ENCODE measurements at places on chromosomes 4 and X. TPM values are rescaled to one million over a fixed set of nuclear protein-coding genes. Genes with fewer than 3 reads are reported as not detected.

GRCh38 chr4:6898763-6899162, 10.9 kb upstream of the TBC1D14 start:
- DNase-seq, result no peak

Gene ASB12
- not detected for total RNA-seq

Gene SMIM10L2A
- total RNA-seq, result not detected

Gene ASMTL
- 35.1 TPM for total RNA-seq

- no peak for DNase-seq
These were observed 6.7 kb downstream of the NUP62CL start for GRCh38 chrX:107199491-107199890.

Gene KANTR
- total RNA-seq, result 4.9 TPM

GRCh38 chrX:23061116-23061515, 61.4 kb downstream of the DDX53 start:
- no peak for DNase-seq

Gene TMEM150C
- total RNA-seq, result not detected

Gene SSX3
- not detected for total RNA-seq

Gene LEF1
- not detected for total RNA-seq

GRCh38 chrX:129808829-129809796, 29.4 kb downstream of the SASH3 start:
- DNase-seq, result no peak

Gene PDE6B
- total RNA-seq, result not detected

DNA sequence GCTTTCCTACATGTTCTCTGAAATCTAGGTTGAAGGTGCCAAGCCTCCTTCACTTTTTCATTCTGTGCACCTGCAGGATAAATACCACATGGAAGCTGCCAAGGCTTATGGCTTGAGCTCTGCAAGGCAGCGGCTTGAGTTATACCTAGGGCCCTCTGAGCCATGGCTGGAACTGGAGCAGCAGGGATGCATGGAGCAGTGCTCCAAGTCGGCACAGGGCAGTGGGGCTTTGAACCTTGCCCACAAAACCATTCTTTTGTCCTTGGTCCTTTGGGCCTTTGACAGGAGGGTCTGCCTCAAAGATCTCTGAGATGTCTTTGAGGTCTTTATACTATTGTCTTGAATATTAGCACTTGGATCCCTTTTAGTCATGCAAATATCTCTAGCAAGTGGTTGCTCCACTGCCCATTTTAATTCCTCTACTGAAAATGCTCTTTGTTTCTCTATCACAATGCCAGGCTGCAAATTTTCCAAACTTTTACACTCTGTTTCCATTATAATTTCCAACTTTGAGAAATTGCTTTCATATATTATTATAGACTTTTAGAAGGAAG, 536.2 kb upstream of the KLHL4 start:
- DNase-seq, result no peak

Gene GABRG1
- total RNA-seq, result not detected

- no peak for DNase-seq
These were observed 442.8 kb upstream of the ZFP42 start for GRCh38 chr4:187552781-187553180.

GRCh38 chr4:74446193-74446868, 1.4 kb downstream of the AREG start:
- DNase-seq, result no peak

Gene TMEM187
- 7.0 TPM for total RNA-seq

- DNase-seq, result peak; percentile 92
These were observed 45.8 kb upstream of the IL21 start for GRCh38 chr4:122666527-122667245.

DNA sequence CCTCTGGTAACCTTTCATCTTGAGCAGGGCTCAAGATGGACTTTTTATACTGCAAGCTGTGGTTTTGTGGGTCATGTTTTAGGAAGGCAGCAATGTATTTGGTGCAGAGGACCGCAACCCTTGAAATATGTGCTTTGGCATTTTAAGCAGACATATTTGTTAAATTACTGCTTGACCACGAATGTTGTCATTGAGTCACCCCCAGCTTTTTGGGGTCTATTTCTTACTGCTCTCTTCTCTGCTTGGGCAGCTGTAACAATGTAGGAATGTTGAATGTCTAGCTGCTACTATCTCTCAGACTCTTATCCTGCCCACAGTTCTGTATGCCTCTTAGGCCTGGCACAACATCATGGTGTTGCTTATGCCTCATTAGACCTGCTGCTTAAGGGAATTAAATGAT, 6.0 kb downstream of the RBPJ start:
- DNase-seq, result peak; percentile 96

DNA sequence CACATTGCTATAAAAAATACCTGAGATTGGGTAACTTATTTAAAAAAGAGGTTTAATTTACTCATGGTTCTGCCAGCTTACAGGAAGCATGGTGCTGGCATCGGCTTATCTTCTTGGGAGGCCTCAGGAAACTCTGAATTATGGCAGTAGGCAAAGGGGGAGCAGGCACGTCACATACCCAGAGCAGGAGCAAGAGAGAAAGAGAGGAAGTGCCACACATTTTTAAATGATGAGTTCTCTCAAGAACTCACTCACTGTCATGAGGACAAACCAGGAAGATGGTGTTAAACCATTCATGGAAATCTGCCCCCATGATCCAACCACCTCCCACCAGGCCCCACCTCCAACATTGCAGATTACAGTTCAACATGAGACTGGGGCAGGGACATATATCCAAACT, 10.0 kb upstream of the AFF1 start:
- DNase-seq, result peak; percentile 83

DNA sequence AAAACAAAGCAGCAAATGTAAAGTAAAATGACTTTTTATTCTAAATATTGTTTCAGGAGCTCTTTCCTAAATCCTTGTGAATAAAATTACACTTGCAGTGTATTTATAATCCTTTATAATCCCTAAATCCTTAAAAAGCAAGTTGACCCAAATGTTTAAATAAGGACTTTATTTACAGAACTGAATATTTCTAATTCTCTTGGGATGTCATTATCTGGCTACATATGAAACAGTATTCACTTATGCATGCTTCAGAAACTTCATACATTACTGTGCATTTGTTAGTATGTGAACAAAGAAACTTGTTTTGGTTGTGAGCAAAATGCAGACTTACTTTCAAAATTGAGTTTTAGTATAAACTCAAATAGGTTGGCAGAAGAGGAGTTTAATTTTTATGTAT, 49.2 kb downstream of the PTTG2 start:
- DNase-seq, result no peak

Gene ATOH1
- total RNA-seq, result not detected

GRCh38 chrX:27307546-27307945, 155.6 kb downstream of the PPP4R3C start:
- no peak for DNase-seq

GRCh38 chrX:72080150-72080549, 51.6 kb downstream of the RTL5 start:
- DNase-seq, result no peak

Gene MAGEB17
- total RNA-seq, result not detected

- DNase-seq, result peak; percentile 62
These were observed 4.7 kb downstream of the RASGEF1B start for GRCh38 chr4:81466841-81467671.
